CD8-positive, alpha-beta T cell (primary cell): ENCODE measurements at places on chromosomes 3 and 15. TPM values are rescaled to one million over a fixed set of nuclear protein-coding genes. Genes with fewer than 3 reads are reported as not detected.

- DNase-seq = no peak
Measured at GRCh38 chr3:30713885-30714503, 107.6 kb downstream of the TGFBR2 start.

GRCh38 chr3:150376001-150376848 lies 31.9 kb upstream of the TSC22D2 start:
- DNase-seq = no peak

DNA sequence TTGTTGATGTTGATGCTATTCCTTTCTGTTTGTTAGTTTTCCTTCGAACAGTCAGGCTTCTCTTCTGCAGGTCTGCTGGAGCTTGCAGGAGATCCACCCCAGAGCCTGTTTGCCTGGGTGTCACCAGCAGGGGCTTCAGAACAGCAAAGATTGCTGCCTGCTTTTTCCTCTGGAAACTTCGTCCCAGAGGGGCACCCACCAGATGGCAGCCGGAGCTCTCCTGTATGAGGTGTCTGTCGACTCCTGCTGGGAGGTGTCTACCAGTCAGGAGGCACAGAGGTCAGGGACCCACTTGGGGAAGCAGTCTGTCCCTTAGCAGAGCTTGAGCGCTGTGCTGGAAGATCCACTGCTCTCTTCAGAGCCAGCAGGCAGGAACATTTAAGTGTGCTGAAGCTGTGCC lies 303.2 kb downstream of the ZIC1 start:
- no peak for DNase-seq

Gene ZBTB11
- total RNA-seq = 75.2 TPM

Gene SLC28A2
- total RNA-seq = not detected
